Chondrocyte (in vitro differentiated cells): ENCODE measurements at places on chromosomes 1 and 21. TPM values are rescaled to one million over a fixed set of nuclear protein-coding genes. Genes with fewer than 3 reads are reported as not detected.

FCGR3A gene
- not detected in 3 replicates for total RNA-seq

RNU1-2 gene
- total RNA-seq, result 1,438 to 1,620 TPM (median 1,579 TPM) in 3 replicates

C1orf105 gene
- not detected in 3 replicates for total RNA-seq

XCL1 gene
- total RNA-seq, result 0.25 TPM in 1 of 3 replicates, not detected in the others

DDAH1 gene
- total RNA-seq, result 91.8 to 93.0 TPM (median 92.7 TPM) in 3 replicates

DNA sequence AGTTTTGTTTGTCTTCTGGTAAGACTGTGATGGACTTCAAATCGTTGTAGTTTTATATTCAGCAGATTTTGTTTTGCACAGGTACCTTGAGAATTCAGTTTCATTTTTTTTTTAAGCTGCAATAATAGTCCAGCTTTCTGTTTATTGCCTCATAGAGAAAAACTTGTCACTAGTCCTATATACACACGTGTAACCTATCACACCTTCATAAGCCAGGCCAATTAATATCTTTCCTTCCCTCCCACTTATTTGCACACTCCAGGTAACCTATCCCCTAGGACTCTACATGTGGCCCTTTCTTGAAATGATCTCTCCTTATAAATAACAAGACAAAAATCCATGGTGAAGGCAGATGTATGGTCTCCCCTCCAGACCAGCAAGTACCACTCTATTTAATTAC lies 62.4 kb downstream of the SLC22A15 start:
- DNase-seq, result no peak

- DNase-seq, result no peak
Measured at GRCh38 chr1:91742848-91743292, 143.1 kb downstream of the TGFBR3 start.

GRCh38 chr1:217457016-217457415 lies 173.9 kb downstream of the GPATCH2 start:
- DNase-seq, result no peak

DNA sequence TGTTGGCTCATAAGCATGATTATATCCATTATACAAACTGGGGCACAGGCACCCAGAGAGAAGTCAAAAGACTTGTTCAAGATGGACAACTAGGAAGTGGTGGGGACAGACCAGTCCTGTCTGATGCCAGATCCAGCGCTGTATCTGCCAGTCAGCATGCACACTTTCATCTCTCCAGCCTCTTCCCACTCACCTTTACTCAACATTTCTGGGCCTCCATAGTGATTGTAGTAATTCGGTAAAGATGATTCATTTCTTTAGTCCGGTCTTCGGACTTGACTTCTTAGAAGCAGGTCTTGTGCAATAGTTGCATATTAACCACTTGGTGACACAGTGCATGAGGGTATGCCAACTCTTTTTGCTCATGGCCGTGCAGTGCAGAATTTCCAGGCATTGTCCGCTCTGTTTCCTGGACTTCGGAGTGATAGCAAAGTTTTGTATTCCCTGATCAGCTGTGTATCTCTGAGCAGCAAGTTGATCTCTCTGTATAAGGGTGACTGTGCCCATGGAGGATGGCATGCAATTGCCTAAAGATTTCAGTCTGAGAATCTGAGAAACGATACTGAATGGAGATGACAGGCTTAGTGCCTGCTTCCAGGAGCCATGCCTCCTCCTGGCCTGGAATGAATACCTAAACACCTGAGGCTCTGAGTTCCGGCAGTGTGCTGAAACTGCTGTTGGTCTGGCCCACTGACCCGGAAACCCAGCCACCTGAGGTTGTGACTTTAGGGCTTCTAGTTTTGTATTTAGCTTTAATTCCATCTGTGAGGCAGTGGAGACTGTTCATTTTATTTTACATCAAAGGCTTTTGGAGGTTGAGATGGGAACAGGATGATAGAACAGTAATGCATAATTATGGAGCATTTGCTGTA lies 39.0 kb downstream of the GALNT2 start:
- DNase-seq, result no peak

- no peak for DNase-seq
Measured at GRCh38 chr1:198340139-198340538, 183.3 kb downstream of the NEK7 start.

- no peak for DNase-seq
Measured at GRCh38 chr1:162466797-162467196, 30.8 kb upstream of the UHMK1 start.

DNA sequence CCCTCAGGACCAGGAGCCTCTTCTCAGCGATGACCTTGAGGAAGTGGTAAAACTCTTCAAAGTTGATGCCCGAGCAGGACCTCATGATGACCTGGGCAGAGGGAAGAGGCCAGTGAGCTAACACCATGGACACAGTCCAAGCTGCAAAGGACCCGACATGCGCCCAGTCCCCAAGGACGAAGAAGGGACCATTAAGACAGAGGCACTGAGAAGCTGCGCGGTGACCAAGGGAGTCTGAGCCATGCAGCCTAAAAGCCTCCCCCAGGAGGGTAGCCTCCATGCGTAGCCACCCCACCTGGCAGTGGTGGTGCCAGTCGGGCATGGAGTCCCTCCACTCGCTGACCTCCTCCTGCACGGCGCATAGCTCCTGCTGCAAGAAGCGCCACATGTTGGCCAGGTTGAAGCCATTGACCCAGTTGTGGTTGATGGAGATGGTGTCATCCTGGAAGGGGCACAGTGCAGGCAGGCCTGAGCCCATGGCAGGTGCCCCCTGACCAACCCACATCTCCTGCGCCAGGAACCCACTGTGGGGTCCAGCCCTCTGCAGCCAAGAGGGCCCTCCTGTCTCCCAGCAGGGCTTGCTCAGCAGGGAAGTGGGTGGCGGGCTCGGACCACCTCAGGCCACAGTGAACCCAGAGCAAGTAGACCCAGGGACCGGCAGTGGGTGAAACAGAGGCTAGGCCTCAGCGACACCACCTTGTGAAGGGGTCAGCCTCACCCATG lies 2.4 kb downstream of the JMJD4 start:
- no peak for DNase-seq
